Chondrocyte (in vitro differentiated cells): ENCODE measurements at places on chromosomes 6 and 20. TPM values are rescaled to one million over a fixed set of nuclear protein-coding genes. Genes with fewer than 3 reads are reported as not detected.

GRCh38 chr20:58294497-58295455 lies 14.7 kb upstream of the RAB22A start:
- DNase-seq = no peak

LBP gene
- not detected in 3 replicates for total RNA-seq

DNA sequence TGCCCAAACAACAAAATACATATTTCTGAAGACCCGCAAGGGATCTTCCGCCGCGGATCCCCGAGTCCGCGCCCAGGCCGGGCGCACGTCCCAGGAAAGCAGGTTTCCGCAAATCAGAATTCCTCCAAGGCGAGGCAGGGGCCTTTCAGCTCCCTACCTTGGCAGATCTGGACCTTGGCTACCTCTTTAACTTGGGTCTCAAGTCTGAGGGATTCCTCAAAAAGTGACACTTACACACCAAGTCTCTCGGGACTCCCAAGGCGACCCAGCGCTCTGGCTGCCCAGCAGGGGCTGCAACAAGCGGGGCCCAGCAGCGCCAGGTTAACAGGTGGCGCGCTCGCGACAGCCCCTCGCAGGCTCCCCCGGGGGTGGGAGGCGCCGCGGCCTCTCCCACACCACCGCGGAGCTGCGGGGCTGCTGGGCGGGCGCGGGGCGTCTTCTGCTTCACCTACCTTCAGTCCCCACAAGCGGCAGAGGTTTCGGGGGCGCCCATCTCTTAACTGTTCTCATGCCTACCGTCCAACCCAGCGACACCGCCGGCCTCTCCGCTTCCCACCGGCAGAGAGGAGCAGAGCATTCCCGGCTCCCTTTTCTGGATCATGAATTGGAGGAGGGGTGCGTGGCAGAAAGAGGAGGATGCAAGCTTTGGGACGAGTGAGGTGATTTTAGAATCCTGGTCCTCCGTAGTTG lies 414 bp downstream of the SIM1 start:
- DNase-seq = no peak

DNA sequence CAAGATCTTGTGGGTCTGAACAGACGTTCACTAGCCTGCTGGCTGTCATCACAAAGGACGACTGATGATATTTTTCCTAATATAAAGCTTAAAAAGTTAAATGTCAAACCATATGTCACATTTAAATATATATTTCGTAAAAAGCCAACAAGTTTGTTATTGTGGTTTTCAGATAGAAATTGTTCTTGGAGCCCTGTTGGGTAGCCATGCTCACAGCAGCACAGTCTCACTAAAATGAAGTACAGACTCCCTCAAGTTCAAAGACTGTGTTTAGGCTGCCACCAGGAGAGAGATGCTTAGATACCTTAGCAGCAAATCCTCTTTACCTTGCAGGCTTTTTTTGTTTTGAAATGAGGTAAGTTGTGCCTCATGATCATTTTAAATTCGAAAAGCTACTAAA lies 17.8 kb downstream of the EEF1E1 start:
- no peak for DNase-seq

- no peak for DNase-seq
Observed at GRCh38 chr6:157059781-157060180, 263.5 kb downstream of the TMEM242 start.

HLA-DRB1 gene
- not detected in 3 replicates for total RNA-seq

DNA sequence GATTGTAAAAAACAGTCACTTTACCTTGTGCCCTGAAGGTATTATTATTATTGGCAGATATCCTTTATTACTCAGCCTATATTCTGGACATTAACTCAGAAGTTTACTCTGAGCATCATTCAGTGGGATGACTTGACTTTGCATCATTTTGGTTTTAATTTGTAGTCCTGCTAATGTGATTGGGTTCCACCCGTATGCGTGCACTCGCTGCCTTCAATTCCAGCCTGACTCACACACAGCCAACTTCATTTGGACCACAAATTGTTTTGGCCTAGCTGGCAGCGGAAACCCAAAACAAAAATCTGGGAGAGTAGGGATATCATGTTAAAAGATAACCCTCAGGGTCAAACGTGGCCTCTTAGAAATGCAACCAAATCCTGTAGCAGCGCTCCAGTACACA lies 704.4 kb upstream of the SLC35B3 start:
- no peak for DNase-seq

DNA sequence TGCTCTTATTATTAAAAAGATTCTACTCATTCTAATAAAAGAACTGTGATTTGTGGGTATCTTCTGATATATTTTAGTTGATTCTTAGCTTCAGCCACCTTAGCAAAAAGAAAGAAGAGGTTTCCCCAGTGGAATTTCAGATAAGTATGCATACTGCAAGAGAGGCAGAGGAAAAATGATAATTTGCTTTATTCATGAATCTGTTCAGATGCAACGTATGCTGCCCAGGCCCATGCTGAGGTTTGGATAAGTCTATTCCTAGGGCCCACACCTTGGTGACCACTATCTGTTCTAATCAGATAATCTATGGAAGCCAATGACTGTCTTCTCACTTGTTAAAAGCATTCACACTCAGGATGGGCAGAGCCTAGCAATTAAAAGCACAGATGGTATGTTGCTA lies 194.0 kb downstream of the HIVEP2 start:
- DNase-seq = no peak

DNA sequence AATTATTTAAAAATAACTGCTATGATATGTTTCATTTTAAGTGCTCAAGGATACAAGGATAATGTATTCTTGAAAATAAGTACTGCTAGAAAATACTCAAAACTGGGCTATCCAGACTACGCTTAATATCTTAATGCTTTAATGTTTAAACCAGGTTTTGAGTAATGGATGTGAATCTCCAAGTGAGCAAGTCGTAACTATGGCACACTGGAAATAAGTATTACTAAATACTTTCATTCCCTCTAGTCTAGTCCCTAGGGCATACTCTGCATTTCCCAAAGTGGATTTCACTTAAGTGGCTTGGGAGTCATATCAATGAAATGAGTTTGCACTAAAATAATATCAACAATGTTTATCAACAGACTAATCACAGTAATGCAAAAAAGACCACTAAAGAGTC lies 48.1 kb downstream of the HMGCLL1 start:
- no peak for DNase-seq

ULBP2 gene
- total RNA-seq = 7.7 to 15.1 TPM (median 13.9 TPM) in 3 replicates

- no peak for DNase-seq
Observed at GRCh38 chr6:117483645-117484016, 1.2 kb downstream of the DCBLD1 start.

DNA sequence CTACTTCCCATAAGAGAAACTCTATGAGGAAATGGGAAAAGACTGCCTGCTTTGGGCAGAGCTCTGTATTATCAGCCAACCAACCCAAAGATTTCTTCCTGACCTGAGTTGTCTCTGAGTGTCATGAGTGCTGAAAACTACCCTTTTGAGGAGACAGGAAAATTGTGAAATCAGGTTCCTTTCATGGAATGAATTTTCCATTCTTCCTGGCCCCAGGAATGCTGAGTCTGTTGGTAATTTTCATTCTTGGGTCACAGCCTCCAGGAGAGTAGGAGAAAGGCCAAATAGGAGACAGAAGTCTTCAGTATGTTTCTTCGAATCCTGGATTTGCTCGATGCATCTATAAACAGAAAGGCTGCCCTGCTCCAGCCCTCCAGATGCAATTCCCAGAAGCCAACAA lies 53.6 kb downstream of the SCML4 start:
- no peak for DNase-seq

DNA sequence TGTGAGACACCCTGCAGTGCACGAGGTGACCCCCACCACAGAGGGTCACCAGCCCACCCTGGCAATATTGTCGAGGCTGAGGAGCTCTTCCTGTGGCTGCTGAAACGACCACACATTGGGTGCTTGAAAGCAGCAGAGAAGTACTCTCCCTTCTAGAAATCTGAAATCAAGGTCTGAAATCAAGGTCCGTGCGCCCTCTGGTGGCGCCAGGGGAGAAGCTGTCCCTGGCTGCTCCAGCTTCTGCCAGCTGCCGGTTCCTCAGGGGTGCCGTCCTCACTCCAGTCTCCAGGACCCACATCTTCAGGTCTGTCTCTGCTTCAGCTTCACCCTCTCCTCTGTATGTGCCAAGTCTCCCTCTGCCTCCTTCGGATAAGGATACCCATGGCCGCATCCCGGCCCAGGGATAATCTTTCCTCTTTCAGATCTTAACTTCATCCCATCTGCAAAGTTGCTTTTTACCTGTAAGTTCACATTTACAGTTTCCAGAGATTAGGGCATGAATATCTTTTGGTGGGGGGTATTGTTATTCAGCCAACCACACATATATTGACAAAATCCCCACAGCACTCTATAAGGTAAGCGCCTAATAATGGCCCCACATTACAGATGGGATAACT lies 108.3 kb upstream of the PHACTR3 start:
- no peak for DNase-seq

WFDC10B gene
- total RNA-seq = not detected in 3 replicates

SLC35B2 gene
- total RNA-seq = 71.5 to 83.1 TPM (median 75.7 TPM) in 3 replicates

DNA sequence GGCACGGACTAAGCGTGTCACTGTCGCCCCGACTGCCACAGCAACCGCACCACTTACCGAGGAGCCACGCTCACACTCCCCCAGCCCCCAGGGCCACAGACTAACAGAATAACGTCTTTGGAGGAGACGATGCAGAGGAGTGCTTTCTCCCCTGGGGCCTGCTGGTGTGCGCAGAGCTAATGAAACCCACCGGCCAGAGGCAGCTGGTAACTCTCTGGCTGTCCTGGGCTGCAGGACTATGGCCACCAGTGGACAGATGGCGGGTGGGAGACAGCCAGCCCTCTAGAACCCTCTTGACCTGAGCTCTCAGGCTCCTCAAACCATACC lies 228.0 kb downstream of the DLL1 start:
- DNase-seq = no peak

DNA sequence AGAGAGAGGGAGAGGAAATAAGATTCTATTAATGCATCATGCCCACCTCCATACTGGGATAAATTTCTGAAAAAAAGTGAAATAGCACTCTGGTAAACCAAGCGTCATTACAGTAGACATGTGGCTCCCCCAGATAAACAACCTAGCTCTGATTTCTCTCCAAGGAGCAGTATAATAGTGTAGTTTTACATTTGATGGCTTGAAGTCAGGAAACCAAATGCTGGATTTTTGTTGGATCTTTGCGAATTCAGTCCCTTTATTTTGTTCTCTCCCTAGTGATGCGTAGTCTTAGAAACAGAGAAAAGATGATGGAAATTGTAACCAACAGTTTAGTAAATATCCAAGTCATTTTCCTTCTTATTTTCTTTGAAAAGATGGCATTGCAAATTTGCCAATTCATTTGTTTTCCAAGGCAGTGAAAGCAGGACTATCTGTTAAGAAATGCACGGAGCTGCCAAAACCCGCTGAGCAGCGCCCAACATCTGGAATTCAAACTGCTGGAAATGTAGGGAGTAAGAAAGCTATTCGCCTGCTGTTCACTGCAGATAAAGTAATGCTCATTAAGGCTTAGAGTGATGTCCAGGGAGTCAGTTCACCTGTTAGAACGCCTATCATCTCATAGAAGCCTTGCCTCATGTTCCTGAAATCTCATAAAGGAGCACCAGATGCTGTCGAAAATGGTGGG lies 85.7 kb upstream of the DOK5 start:
- DNase-seq = no peak

DNA sequence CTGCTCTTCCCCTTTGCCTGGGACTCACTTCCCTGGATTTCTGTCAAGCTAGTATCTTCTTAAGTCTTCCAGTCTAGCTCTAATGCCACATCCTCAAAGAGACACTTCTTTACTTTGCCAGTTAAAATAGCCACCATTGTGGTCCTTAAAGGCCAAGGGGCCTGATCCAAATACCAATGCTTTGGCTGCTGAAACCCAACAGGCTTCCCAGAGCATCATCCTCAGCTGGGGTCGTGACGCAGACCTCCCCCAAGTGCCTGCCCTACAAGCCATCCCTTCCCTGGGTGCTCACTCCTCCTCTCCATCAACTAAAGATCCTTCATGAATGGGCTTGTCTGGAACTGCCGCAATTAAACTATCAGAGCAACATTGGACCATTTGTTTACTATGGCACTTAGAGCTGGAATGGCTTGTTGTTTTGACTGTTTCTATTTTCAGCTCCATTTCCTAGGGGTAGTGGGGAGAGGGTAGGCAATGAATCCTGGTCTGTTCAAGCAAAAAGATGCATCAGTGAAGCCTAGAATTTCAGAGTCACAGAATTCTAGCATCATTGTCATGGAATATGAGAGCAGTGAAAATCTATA lies 79.6 kb upstream of the SIRPA start:
- DNase-seq = no peak

- no peak for DNase-seq
Observed at GRCh38 chr20:23746321-23746720, 4.4 kb downstream of the CST1 start.

DNA sequence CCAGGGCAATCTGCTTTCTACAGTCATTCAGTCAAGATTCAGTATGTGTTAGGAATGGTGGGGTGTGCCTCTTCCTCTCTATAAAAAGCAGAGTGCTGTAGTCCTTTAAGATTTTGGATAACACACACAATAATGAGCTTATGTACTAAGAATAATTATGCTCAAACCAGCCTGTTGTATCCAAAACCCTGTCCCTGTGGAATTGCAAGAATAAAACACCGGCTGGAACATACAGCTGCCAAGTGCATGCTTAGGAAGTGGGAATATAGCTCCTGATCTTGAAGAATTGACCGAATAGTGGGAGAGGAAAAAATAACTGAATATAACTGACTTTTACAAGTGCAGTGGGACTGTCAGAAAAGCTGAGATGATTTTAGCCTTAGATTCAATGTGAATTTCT lies 979 bp upstream of the MOCS1 start:
- no peak for DNase-seq

TMEM170B gene
- total RNA-seq = 3.6 to 5.1 TPM (median 3.9 TPM) in 3 replicates

GRCh38 chr20:4443016-4443415 lies 278.7 kb upstream of the PRND start:
- DNase-seq = no peak

- DNase-seq = no peak
Observed at GRCh38 chr6:46051962-46052361, 36.3 kb upstream of the CLIC5 start.

DNA sequence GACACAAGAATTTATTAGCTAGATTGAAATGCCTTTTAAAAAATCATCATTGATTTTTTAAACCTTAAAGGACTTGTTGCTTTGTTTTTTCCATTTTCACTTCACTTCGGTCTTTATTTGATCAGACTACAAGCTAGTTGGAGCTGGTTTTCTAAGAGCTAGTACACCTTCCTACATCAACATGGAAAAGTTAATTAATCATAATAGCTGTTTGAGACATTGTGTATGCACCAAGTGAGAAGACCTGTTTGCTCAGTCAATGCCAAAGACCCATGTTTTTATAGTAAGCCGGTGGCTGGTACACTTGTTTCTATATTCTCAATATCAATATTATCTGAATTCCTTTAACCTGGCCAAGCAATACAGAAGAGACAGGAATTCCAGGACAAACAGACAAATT lies 310.2 kb upstream of the SGK1 start:
- DNase-seq = no peak
